ENCODE measurements at places on chromosomes 2 and 18.

DNA sequence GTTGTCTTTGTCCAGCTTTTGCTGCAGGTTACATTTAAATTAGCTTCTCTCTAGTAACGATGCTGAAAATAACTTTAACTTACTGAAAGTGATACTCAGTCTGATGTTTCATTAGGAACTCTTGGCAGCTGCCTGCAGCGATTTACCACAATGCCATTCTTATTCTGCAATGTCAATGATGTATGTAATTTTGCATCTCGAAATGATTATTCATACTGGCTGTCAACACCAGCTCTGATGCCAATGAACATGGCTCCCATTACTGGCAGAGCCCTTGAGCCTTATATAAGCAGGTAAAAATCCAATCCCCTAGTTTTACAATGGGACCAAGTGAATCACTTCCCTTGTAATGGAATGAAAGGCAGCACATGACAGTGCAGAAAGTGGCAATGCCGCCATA, 16.3 kb upstream of the MFF start:
- no peak for DNase-seq

- DNase-seq: no peak
These were observed 36.8 kb upstream of the GPD2 start for GRCh38 chr2:156399224-156399949.

- no peak for DNase-seq
These were observed 676 bp downstream of the KLHL23 start for GRCh38 chr2:169734169-169734847.

GRCh38 chr18:59052965-59053820, 86.5 kb upstream of the SEC11C start:
- DNase-seq: no peak

DNA sequence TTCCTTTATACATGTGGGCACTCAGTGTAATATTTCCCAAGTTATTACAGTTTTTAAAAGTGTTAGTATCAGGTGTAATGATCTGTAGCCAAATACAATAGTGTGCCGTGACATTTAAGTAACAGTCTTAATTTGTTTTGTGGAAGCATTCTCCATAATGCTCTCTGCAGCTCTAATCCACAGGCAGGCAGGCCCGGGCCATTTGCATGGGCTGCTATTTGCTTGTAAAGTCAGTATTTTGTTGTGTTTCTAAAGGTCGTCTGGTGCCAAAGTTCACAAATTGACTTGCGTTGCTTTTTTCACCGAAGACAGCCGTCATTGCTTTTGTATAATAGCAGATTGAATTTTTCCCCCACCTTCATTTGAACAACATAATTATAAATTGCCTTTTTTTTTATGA, 153.0 kb downstream of the GBX2 start:
- no peak for DNase-seq

DNA sequence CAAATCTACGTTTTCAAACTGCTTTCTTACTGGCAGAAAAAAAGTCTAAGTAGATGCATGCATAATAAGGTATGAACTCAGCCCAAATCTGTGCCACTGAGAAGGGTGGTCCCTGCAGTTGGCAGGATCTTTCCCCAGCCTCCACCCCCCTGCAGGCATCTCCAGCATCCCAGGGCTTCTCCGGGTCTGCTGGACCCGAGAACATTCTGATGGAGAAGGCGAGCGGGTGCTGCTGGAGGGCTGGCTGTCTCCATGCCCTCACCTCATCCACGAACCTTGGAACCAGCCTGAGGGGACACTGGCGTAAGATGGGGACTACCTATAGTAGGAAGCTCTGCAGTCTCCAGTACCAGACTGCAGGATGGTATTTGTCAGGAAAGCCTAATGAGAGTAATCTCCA, 198.9 kb downstream of the HDAC4 start:
- no peak for DNase-seq

GRCh38 chr2:199441759-199442158, 16.0 kb downstream of the SATB2 start:
- no peak for DNase-seq

- DNase-seq: no peak
These were observed 63.1 kb downstream of the NAPG start for GRCh38 chr18:10588975-10589374.

- DNase-seq: no peak
These were observed 510.2 kb upstream of the ID2 start for GRCh38 chr2:8171608-8172007.

DNA sequence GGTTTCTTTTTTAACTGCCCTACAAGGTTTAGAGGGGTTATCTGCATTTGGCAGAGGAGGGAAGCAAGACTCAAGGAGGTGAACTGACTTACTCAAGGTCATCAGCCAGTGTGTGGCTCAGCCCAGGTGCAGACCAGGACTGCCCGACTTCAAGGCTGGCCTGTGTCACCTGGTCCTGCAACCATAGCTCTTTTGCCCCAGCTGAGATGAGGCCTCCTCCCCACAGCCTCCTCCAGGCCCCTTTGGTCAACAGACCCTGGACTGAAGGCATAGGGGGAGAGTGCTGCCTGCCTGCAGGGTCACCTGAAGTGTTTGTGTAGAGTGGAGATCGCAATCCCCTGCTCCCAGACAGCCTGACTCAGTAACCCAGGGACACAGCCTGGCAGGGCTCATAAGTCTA, 168.5 kb upstream of the GLI2 start:
- no peak for DNase-seq

GRCh38 chr18:35371412-35372195, 5.5 kb downstream of the ZNF396 start:
- no peak for DNase-seq

DNA sequence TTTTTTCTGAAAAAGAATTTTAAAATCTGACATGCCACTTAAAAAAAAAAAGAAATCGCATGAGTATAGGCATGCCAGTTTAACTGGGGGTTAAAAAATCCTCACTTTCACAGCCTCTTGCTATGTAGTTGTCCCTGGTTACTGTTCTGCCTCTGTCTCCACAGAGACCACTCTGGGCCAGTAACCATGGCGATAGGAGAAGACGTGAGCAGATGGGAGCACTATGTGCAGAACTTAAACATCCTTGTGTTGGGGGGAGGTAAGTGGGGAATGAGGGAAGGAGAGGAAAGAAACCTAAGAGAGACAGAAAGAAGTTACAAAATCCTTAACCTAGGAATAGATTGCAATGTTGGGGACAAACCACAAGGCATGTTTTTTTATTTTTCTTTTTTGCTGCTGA, 75.9 kb upstream of the CYRIA start:
- DNase-seq: no peak

- DNase-seq: no peak
These were observed 33.5 kb downstream of the DAPL1 start for GRCh38 chr2:158828378-158829164.

- no peak for DNase-seq
These were observed 1131.2 kb downstream of the TSN start for GRCh38 chr2:122886479-122887145.

DNA sequence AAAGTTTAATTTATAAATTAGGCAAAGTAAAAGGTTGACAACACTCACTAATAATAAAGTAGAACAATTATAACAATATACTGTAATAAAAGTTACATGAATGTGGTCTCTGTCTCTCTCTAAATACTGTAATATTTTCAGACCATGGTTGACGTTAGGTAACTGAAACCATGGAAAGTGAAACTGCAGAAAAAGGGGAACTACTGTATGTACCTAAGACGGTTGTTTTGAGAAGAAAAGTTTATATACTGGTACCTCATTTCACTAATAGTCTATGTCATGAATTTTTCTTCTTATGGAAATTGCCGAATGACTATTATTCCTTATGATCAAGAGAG, 166.7 kb upstream of the ZNF521 start:
- DNase-seq: no peak

DNA sequence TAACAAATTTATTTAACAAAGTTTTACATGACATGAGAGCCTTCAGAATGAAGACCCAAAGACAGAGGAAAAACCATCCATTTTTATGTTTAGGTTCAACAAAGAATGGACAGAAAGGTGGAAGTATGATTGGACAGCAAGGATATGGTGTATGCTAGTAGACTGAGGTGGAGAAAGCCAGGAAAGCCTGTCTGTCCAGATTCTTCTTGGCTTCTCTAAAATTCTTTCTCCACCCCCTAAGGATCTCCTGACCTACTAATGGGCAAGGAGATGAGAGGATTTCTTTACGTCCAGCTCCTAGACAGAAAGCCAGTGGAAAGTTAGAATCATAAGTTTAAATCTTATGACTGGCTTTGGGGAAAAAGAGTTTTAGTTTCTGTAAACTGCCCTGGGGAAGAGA, 3.0 kb downstream of the ATIC start:
- DNase-seq: no peak

DNA sequence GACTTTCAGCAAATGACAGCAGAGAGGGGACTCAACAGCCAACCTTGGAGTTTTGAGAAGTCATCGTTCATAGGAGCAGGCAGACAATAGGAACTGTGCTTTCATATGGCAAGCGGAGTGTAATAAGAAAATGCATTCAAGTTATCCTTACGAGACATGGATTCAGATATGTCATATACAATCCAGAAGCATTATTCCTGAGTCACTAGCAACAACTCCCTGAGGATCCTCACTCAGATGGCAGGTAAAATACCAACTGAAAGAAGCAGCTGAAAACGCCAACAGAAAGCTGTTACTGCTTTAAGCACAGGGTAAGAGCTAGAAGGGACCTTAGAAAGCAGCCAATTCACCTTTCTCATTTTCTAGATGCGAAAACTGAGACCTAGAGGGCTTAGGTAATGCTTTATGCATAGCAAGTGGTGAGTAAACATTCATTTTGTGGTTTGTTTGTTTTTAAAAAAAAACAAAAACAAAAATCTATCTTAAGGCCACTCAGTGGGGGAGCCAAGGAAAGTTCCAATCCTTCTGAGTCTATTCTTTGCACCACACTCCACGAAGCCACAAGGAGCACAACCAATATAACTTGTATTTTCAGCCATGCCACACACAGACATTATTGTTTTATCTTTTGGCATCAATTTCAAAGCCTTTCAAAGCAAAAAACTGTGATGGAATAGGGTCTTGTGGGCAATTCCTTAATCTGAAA, 89.1 kb upstream of the RIOK3 start:
- no peak for DNase-seq

DNA sequence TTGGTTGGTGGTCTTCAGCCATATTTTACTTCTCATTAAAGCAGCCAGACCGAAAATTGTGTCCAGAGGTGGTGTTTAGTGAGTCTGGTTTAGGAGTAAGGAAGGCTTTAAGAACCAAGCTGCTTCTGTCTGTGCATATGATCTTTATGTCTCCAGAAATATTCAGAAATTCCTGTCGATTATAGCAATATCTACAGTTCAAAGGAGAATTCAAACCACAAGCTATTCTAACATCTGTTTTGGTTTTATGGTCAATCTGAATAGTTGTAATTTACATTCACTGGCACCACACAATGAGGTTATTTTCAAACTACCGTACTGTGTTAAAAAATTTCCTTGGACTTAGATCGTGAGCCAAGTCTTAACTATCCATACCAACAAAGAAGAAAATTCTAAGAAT, 11.3 kb downstream of the UPP2 start:
- DNase-seq: no peak

DNA sequence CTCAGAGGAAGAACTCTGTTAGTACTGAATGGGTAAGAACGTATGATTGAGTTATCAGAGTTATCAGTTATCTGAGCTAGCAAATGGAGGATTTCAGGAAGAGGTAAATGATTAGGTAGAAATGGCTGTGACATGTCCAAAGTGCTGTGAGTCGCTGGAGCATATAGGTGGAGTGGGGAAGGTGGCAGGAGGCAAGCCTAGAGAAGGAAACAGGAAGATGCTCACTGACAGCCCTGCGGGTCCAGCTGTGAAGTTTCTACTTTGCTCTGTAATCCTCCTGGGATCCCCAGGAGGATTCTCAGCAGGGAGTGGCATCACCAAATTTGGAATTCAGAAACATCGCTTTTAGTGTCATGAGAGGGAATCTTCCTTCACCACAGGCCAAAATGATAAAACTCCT, 52.0 kb downstream of the GYPC start:
- no peak for DNase-seq

DNA sequence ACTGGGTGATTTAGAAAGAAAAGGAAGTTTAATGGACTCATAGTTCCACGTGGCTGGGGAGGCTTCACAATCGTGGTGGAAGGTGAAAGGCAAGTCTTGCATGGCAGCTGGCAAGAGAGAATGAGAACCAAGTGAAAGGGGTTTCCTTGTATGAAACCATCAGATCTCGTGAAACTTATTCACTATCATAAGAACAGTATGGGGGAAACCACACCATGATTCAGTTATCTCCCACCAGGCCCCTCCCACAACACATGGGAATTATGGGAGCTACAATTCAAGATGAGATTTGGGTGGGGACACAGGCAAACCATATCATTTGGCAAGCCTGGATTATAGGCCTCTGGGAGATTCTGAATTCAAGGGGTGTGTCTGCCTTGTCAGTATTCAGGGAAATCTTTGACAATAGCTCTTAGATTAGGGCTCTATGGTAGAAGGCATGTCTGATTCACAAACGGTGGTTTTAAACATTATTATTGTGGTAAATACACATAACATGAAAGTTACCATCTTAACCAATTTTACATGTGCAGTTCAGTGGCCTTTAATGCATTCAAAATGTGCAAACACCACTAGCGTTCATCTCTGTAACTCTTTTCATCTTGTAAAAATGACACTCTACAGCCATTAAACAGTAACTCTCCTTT, 15.3 kb upstream of the PLB1 start:
- DNase-seq: no peak

GRCh38 chr2:28750316-28751251, 1.0 kb upstream of the PPP1CB start:
- peak; percentile 32 for DNase-seq

DNA sequence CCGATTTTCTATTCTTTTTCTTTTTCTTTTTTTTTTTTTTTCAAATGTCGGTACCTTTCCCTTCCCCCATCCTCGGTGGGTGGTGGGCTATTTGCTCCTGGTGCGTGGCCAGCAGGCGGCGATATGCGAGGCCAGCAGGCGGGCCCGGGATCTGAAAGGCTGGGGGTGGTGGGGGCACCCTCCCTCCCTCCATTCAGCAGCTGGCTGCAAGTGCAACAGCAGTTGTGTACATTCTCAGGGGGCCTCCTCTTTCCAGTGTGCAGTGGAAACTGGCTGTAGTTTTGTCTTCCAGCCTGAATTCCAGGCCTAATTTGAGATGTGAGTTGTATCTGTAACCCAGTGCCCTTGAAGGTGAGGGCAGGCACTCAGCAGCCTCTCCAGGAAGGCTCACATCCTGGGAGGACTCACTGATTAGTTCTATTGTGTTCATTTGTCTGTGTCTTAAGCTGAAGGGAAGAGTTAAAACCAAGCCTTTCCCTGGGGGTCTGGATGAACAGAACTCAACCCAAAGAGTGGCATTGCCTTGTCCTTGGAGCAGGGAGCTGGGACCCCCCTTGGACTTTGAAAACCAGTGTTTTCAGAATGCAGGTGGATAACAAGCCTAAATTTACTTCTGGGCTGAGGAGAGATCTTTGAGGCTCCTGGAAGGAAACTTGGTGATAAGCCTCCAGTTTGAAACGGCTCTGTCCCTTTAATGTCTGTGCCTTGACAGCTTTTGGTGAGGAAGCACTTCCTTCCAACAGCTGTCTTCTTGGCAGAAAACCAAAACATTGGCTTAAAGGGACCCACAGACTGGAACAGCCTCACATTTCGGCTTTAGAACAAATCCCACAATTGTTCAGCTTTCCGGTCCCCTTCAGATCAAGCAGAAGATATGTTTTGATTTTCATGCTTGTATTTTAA, 3.3 kb downstream of the MYCN start:
- no peak for DNase-seq

GRCh38 chr18:67104700-67105284, 411.7 kb downstream of the DSEL start:
- peak; percentile 7 for DNase-seq

GRCh38 chr2:1245193-1245592, 168.1 kb upstream of the TPO start:
- no peak for DNase-seq

- no peak for DNase-seq
These were observed 38.1 kb downstream of the TMEM131 start for GRCh38 chr2:97957432-97958183.

Measured in activated T-cell treated with anti-CD3 and anti-CD28 coated beads for 24 hours (primary cell).